Stomach (tissue), 19 donors: ENCODE measurements at places on chromosomes 2 and 18. TPM values are rescaled to one million over a fixed set of nuclear protein-coding genes. Genes with fewer than 3 reads are reported as not detected.

DNA sequence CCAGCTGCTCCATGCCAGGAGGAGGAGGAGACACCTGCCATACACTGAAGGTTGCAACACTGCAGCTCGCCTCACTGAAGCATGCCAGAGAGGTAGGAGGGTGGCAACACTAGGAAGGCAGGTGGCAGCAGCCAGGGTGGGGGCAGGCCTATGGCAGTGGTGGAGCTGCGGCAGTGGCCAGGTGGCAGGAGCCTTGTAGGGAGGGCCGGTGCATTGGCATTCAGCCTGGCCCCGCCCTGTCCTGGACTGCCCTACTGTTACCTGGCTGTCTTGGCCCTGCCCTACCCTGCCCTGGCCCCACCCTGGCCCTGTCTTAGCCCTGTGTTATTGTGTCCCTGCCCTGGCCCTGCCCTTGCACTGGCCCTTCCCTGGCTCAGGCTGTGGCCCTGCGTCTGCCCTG lies 7.4 kb upstream of the ANKRD62 start:
- H3K4me1 ChIP-seq, result no peaks in the 10 kb centered on the region
- H3K36me3 ChIP-seq, result no peaks in the 10 kb centered on the region
- no peak overlapping the region for H3K4me3 ChIP-seq

- peak overlapping the region; percentile 47 for H3K27ac ChIP-seq
- H3K4me1 ChIP-seq, result peaks cover 13% of the 10 kb centered on the region
- DNase-seq, result peak; percentile 95
- H3K4me3 ChIP-seq, result peak overlapping the region; percentile 55
- H3K27me3 ChIP-seq, result no peaks in the 10 kb centered on the region
- H3K36me3 ChIP-seq, result peaks cover 12% of the 10 kb centered on the region
Observed at GRCh38 chr2:178522950-178523595, 42.8 kb downstream of the PLEKHA3 start.

DNA sequence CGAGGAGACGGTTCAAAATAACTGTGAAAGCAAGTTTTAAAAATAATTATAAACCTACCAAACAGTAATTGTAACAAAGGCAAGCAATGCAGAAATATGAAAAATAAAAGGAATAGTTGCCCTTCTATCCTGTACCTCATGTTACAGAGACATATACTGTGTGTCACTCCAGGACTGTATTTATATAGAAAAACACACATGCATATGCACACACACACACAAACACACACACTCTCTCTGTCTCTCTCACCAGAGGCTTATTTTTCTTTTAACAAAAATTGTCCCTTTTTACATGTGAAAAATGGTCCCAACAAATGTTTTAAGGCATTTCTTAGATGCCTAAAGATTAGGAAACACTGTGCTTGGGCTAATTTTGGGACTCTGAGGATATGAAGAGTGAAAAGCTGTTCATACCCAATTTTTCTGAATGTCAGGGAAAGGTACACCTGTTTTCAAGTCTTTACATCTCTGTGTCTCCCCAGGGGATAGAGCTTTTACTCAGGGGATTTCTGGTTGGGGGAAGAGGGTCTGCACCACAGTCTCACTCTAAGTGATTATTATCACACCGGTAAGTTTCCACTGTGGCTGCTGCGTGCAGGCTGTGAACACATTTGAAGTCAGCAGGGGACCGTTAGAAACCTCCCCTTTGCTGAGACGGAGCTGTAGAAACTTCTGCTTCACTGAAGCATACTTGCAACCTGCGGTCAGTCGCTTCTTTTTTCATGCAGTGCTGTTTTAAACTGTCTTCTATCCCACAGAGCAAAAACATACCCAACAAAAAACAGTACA lies 51.4 kb upstream of the SPAG16 start:
- DNase-seq, result peak; percentile 74
- H3K36me3 ChIP-seq, result no peaks in the 10 kb centered on the region
- no peaks in the 10 kb centered on the region for H3K4me1 ChIP-seq

DNA sequence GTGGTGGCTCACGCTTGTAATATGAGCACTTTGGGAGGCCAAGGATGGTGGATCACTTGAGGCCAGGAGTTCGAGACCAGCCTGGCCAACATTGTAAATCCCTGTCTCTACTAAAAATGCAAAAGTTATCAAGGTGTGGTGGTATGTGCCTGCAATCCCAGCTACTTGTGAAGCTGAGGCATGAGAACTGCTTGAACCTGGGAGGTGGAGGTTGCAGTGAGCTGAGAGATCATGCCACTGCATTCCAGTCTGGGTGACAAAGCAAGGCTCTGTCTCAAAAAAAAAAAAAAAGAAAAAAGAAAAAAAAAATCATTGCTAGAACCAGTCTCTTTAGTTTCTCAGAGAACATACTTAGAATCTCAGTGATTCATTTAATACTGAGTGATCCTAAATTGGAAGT lies 217.1 kb downstream of the DYM start:
- no peaks in the 10 kb centered on the region for H3K27me3 ChIP-seq
- H3K27ac ChIP-seq, result no peak overlapping the region
- H3K36me3 ChIP-seq, result peaks cover 22% of the 10 kb centered on the region
- no peak overlapping the region for H3K4me3 ChIP-seq
- no peaks in the 10 kb centered on the region for H3K4me1 ChIP-seq
- no peak for DNase-seq

GRCh38 chr2:165863810-165864261 lies 69.8 kb upstream of the GALNT3 start:
- no peaks in the 10 kb centered on the region for H3K27me3 ChIP-seq
- no peaks in the 10 kb centered on the region for H3K36me3 ChIP-seq
- H3K4me1 ChIP-seq, result no peaks in the 10 kb centered on the region

DNA sequence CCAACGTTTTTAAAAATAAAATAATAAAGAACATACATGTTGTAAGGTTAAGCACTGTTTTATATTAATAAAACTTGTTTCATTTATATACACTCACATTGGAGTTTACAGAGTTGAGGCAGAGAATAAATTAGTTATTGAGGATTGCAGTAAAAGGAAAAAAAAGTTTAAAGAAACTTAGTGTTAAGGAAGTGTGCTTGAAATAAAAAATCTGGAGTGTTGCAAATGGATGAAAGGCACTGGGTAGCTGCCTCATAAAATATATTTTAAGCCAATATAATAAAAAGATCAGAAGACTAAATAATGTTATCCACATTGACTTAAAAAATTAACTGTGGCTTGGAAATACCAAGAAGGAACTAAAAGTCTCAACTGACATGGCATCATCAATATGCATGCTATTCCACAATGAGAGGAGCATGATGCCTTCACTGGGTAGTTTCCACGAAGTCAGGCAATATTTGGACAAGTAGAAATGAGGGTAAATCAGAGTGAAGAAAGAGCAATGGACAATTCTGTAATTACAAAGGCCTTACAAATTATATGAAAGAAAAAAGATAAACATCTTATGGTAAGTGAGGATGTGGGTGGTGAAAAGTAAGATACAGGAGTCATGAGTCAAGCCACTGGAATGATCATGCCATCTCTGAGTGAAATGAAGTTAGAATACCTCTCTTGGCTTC lies 2.5 kb downstream of the GALNT3 start:
- H3K4me1 ChIP-seq, result peaks cover 16% of the 10 kb centered on the region
- no peaks in the 10 kb centered on the region for H3K36me3 ChIP-seq
- H3K4me3 ChIP-seq, result no peak overlapping the region
- DNase-seq, result peak; percentile 5
- H3K27ac ChIP-seq, result peak overlapping the region; percentile 90
- H3K27me3 ChIP-seq, result peaks cover 21% of the 10 kb centered on the region

DNA sequence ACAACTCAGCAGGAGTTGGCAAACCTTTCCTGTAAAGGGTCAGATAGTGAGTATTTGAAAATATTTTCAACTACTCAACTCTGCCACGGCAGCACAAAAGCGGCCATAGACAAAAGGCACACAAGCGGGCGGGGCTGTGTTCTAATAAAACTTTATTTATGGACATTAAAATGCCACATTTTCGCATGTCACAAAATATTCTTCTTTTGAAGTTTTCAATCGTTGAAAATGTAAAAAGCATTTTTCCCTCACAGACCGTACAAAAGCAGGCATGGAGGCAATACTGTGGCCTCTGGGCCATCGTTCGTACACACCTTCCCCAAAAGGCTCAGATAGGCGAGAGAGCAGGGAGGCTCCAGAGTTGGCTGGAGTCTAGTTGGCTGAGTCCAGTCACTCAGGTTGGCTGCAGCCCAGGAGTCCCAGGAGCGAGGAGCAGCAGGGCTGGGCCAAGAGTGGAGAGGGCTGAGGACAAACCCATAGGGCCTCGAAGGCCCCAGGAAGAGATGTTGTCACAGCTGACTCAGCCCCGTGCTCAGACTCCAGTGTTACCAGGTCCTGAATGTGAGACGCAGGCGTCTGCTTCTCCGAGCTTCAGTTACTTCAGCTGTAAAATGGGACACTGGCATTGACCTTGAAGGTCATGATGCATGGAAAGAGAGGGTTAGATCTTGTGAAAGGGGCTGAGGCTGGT lies 42.5 kb downstream of the SDC1 start:
- peak overlapping the region; percentile 85 for H3K27ac ChIP-seq
- DNase-seq, result no peak
- no peak overlapping the region for H3K4me3 ChIP-seq
- peaks cover 78% of the 10 kb centered on the region for H3K4me1 ChIP-seq

DNA sequence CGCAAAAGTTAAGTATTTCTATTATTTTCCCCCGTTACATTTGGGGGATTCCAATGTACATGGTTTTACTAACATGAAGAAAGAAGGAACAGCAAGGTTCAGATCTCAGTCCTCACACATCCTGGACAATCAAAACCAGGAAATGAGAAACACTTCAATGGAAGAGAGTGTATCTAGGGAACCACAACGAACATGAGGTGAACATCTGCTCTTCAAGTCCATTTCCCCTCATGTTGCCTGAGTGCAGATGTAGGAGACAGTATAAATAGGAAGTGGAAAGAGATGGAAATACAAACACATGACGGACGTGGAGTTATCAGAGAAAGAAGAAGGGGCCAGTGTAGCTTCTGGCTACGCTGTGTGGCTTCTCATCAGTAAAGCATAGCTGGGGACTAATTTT lies 52.6 kb downstream of the CHN1 start:
- no peaks in the 10 kb centered on the region for H3K36me3 ChIP-seq
- H3K4me3 ChIP-seq, result no peak overlapping the region
- H3K4me1 ChIP-seq, result no peaks in the 10 kb centered on the region
- no peak overlapping the region for H3K27ac ChIP-seq
- no peaks in the 10 kb centered on the region for H3K27me3 ChIP-seq
- DNase-seq, result peak; percentile 56

- no peaks in the 10 kb centered on the region for H3K36me3 ChIP-seq
- H3K4me1 ChIP-seq, result no peaks in the 10 kb centered on the region
- no peaks in the 10 kb centered on the region for H3K27me3 ChIP-seq
Observed at GRCh38 chr2:188765522-188766470, 208.4 kb upstream of the COL3A1 start.

DNA sequence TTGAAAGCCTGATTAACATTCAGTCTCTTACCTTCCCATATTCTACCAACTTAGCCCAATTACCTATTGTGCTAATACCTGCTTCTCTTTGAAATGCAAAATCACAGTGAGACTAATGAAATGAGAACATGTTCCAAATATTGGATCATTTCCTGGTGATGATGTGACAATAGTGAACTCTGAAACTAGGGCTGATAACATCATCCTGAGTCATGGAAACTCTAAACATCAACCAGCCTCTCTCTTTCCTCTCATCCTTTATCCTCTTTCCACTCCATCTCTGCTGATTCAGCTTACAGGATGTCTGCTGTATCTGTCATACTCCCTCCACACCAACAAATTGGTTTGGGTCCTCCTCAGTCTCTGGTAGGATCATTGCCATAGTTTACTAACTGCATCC lies 98.8 kb upstream of the NCKAP5 start:
- no peak for DNase-seq
- no peak overlapping the region for H3K27ac ChIP-seq
- no peaks in the 10 kb centered on the region for H3K27me3 ChIP-seq
- no peaks in the 10 kb centered on the region for H3K4me1 ChIP-seq
- H3K4me3 ChIP-seq, result no peak overlapping the region

DNA sequence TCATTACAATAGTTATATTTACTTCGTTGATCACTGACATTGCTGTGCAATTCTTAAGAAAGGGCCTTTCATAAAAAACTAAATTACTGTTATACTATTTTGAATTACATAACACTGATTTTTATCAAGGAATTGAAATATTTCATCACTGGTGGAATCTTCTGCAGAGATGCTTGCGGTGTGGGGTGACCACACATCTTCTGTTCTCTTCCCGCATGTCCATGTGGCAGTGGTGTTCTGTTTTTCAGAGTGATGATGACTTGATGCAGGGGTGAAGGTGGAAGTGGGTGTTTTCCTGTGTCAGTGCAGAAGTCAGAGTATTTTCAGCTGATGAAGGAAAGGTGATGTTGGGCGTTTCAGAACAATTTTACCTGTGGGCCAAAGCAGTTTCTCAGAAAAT lies 7.0 kb downstream of the CNDP2 start:
- no peak overlapping the region for H3K4me3 ChIP-seq
- H3K4me1 ChIP-seq, result peaks cover 42% of the 10 kb centered on the region
- no peaks in the 10 kb centered on the region for H3K27me3 ChIP-seq
- no peak overlapping the region for H3K27ac ChIP-seq
- no peak for DNase-seq

DNA sequence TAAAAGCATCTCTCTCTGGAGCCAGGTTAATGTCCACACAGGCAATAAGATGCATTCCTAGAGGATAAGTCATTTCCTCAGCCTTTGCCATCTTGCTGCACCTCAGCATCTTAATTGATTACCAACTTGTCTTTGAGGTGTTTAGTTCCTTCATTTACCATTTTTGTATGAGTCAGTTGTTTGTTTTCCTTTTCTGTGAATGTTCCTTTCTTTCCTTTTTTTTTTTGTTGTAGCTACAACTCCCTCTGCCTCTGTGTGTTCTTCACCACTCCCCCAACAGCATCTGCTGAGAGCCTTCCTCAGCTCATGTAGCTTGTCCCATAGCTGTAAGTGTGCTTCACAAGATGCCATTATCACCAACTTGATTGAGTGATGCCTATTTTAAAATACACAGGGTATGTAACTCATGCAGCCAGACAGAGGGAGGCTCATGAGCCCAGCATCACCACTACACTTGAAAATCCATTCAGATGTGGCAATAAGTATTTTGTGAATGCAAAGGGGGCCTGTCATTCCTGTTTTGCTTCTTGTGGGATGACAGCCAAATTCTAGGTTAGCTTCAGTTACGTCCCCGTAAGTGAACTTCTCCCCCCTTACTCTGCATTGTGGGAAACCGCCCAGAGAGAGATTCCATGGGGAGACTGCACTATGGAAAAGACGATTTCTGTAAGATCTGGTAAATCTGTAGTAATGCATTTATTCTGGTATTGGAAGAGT lies 315.9 kb upstream of the ZEB2 start:
- no peaks in the 10 kb centered on the region for H3K4me1 ChIP-seq
- H3K4me3 ChIP-seq, result no peak overlapping the region
- no peak overlapping the region for H3K27ac ChIP-seq

GRCh38 chr2:60536746-60537145 lies 16.7 kb downstream of the BCL11A start:
- no peaks in the 10 kb centered on the region for H3K36me3 ChIP-seq
- H3K27ac ChIP-seq, result no peak overlapping the region
- peaks cover 11% of the 10 kb centered on the region for H3K27me3 ChIP-seq
- no peak for DNase-seq
- peaks cover 54% of the 10 kb centered on the region for H3K4me1 ChIP-seq

GRCh38 chr2:99255491-99256318 lies at the start of gene LYG2:
TSS of gene LYG2 (minus strand) at chr2:99255666. CDS start at chr2:99254260, 1,406 bp downstream.
- no peak within 1 kb of the TSS for H3K27ac ChIP-seq
- no peaks in the 10 kb centered on the region for H3K36me3 ChIP-seq
- no peak within 1 kb of the TSS for H3K4me3 ChIP-seq
- no peaks in the 10 kb centered on the region for H3K4me1 ChIP-seq

Gene GPR35
- total RNA-seq, result 35.5 TPM

Gene KHK
- 2.6 TPM for total RNA-seq

Gene ALK
- total RNA-seq, result 0.92 TPM

Gene ZNF407
- 32.1 TPM for total RNA-seq

Gene PTPN2
- total RNA-seq, result 8.5 TPM
